ENCODE measurements at places on chromosomes 7 and 10. TPM values are rescaled to one million over a fixed set of nuclear protein-coding genes. Genes with fewer than 3 reads are reported as not detected.
A peak's percentile ranks its signal among the peaks of the same experiment; 100 is the strongest.

SPDYE8 gene
- not detected for total RNA-seq

OLAH gene
- not detected for total RNA-seq

PVRIG gene
- total RNA-seq, result not detected

SLC29A3 gene
- total RNA-seq, result 0.39 TPM

ECHDC3 gene
- total RNA-seq, result 8.2 TPM

HOXA2 gene
- total RNA-seq, result 0.84 TPM

FFAR4 gene
- total RNA-seq, result not detected

HOXA11 gene
- total RNA-seq, result 1.4 TPM

AGMO gene
- 1.1 TPM for total RNA-seq

FAM131B gene
- total RNA-seq, result not detected

CCDC172 gene
- not detected for total RNA-seq

GPR26 gene
- under 0.01 TPM for total RNA-seq

GTF2IRD2 gene
- 11.3 TPM for total RNA-seq

ENO4 gene
- total RNA-seq, result not detected

DNA sequence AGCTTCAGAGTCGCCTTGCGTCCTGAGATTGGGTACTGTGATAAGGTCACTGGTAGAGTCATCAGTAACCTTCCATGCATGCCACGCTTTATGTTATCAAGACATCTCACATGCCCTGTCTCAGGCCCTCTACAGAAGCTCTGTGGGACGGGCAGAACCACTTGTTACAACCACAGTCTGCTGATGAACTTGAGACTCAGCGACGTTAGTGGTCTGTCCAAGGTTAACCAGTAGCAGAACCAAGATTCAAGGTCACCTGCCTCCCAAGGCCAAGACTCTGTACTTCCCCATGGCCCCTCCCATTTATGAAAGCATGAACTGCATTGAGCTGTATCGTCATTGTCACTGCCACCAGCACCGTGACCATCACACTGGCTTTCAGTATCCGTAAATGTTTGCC, 15.0 kb downstream of the IQCE start:
- no peak for DNase-seq

- DNase-seq, result no peak
These were observed 34.9 kb downstream of the PROSER2 start for GRCh38 chr10:11858093-11858492.

GRCh38 chr7:35253710-35254495, at the start of gene TBX20:
Gene TBX20, minus strand, starts transcription at chr7:35254100. Its CDS starts 480 bp downstream, at chr7:35253620.
- DNase-seq, result peak; percentile 31

DNA sequence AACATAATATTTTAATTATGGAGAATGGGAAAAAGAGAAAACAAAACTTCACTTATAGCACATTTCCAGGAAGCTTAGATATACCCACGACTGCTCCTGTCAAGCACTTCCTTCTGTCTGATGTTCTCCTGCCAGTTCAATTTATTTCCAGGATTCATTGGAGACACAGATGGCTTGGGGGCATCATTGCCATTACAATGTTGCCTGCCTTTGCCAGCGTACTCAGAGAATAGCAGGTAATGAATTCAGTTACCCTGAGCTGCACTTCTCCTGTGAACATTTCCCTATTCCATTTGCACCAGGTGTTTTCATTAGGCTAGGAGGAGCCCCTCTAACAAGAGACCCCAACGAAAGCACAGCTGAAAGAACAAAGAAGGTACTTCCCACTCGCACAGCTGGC, 33.7 kb downstream of the INSIG1 start:
- no peak for DNase-seq

GRCh38 chr7:16646472-16647072, 591 bp downstream of the BZW2 start:
- DNase-seq, result peak; percentile 43

DNA sequence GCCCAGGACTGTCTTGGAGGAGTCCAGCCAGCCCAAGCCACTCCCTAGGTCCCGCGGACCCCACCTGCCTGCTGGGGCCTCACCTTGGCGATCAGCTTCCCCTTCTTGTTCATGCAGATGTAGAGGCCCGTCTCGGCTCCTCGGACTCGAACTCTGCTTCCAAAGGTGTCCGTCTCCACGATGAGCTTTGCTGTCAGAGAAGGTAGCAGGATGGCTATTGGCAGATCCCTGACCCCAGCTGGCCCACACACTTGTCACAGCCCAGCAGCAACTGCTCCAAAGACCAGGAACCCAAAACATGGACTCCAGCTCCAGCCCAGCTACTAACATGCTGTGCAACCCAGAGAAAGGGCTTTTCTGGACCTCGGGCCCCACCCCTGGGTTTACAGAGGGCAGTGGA, 4.5 kb downstream of the FGF8 start:
- DNase-seq, result no peak

DNA sequence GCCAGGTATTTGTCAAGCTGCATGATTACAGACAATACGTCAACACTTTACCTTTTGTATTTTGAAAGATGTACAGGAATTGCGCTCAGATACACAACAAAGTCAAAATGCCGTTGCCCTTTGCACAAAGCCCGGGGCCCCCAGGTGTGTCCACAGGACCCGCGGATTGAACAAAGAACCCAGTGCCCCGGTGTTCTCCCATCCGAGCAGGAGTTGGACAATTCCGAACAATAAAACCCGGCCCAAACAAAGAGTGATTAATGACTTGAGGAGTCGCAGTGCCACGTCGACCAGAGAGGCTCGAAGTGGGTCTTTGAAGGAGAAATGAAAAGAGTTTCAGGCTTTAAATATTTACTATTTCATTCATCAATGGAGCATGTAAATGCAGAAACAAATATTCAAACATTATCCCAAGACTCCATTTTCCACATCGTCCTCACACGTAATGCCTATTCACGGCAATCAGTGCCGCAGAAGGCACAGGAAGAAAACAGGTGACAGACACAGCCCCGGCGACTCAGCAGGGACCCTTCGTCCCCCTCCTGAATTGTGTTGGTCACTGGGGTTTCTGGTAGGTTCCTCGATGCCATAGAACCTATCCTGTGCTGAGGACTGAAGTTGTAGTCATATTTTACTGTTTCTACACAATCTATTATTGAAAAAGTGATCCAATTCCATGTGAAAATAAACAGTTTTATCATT, 70.9 kb upstream of the MGMT start:
- no peak for DNase-seq

- peak; percentile 10 for DNase-seq
These were observed 55.9 kb upstream of the ADRB1 start for GRCh38 chr10:113987805-113988204.

GRCh38 chr7:101846800-101847538, 29.5 kb downstream of the CUX1 start:
- no peak for DNase-seq

DNA sequence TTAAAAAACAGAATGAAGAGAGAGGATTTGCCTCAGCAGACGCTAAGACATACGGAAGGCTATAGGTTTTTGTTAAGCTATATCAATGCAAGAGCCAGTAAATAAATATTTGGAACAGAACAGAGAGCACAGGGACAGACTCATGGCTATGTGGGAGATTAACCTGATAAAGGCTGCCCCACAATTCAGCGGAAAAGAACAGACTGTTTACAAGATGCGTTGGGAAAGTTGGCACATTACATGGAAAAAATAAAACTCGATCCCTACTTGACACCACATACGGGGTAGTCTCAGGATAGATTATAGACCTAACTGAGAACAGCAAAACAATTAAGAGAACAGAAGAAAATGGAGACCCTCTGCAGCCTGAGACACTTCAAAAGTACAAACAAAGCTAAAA, 10.8 kb downstream of the KCNH2 start:
- no peak for DNase-seq

- no peak for DNase-seq
These were observed 70.6 kb upstream of the RHEB start for GRCh38 chr7:151590071-151590849.

- DNase-seq, result no peak
These were observed 58.7 kb upstream of the ANTXRL start for GRCh38 chr10:46227936-46228562.

DNA sequence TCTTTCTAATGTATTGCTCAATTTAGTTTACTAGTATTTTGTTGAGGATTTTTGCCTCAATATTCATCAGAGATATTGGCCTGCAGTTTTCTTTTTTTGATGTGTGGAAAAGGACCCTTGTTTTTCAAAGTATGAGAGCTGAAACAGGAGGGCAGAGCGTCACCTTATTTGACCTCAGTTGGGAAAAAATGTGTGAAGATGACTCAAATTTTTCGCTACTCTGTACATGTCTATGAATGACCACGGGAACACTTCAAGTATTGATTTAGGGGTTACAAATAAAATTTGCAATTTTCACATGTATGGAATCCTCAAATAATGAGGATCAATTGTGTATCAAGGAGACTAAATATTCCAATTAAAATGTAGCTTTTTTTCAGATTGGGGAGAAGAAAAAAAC, 103.1 kb downstream of the ZFAND4 start:
- DNase-seq, result no peak

DNA sequence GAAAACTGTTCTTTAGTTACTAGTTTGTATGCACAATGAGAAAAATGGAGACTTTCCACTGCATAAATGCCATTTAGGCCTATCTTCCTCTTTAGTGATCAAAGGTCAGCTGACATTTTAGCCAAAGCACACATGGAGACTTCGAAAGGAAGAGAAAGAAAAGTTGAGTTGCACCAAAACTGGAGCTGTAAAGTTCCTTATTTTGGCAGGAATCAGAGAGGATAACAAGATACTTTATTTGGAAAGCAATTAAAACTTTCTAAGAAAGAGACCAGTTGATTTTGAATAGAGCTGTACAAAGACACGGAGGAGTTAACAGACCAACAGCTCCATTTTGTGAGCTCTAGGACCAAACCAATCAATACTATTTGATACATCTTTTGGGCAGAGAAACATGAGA, 14.2 kb downstream of the ENTPD7 start:
- no peak for DNase-seq

GRCh38 chr7:34875481-34875880, 161.8 kb downstream of the DPY19L1 start:
- no peak for DNase-seq

GRCh38 chr10:95475827-95476468, 85.2 kb downstream of the SORBS1 start:
- DNase-seq, result no peak

GRCh38 chr10:110141871-110142635, 65.4 kb upstream of the MXI1 start:
- DNase-seq, result peak; percentile 20

GRCh38 chr7:50149369-50149768, 56.3 kb upstream of the ZPBP start:
- no peak for DNase-seq

DNA sequence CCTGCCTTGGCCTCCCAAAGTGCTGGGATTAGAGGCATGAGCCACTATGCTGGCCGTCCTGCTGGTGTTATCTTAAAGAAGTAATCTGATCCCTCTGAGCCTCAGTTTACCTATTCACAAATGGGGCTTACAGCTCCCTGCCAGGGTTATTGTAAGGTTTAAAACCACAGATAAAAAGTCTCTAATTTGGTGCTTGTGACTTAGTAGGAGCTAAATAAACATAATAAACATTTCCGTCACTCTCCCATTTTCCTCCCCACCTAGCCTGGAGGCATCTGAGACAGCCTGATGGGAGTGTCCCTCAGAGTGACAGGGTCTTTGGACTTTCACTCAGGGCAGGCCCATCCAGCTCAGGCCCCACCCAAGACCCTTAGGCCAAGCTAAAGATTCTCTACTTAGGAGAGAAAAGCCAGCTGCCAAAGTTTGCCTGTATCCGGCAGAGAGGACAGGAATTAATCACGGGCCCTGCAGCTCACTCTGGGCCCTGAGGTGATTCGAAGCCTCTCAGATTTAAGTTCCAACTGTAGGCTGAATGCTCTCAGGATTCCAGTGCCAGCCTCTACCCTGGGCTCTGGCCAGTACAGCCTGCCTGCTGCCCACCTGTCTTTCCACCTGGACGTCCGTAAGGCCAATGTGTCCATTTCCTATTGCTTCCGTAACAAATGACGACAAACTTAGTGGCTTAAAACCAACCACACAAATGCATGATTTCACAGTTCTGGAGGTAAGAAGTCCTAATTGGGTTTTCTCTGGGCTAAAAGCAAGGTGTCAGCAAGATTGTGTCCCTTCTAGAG, 21.8 kb upstream of the DUSP5 start:
- DNase-seq, result no peak

GRCh38 chr7:73888959-73889358, 28.0 kb downstream of the TMEM270 start:
- no peak for DNase-seq

Data from RPMI7951 (cell line).